ENCODE measurements at places on chromosomes 6 and 20.
A peak's percentile ranks its signal among the peaks of the same experiment; 100 is the strongest.

GRCh38 chr6:134094441-134094840 is 42.0 kb upstream of the SLC2A12 start:
- no peak for DNase-seq

- DNase-seq, result no peak
Measured at GRCh38 chr6:47252633-47253032, 57.1 kb downstream of the TNFRSF21 start.

- DNase-seq, result no peak
Measured at GRCh38 chr20:34458631-34459030, 57.6 kb upstream of the DYNLRB1 start.

DNA sequence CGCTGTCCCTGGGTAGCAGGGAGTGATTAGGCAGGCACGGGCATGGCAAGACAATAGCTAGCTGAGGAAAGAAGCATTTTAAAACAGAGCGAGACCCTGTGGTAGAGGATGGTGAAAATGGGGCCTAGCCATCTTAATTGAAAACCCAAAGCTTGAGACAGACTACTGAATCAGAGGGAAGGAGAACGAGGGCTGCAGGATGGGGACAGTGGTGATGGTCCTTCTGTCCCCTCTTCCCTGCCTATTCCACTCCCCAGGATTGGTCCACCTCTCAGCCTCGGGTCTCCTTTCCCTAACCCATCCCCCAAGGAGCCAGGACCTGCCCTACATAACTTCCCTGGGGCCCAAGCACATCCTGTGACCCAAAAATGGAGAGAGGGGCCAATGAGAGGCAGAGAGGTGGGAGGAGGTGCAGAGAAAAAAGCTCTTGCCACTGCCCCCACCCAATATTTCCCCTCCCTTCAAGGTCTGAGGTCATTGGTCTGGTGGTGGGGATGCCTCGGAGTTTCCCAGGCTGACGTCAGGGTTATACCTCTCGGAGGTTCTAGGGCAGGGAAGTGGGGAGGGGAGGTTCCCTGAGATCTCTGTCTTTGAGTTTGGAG is 884 bp upstream of the CUTA start:
- DNase-seq, result no peak

DNA sequence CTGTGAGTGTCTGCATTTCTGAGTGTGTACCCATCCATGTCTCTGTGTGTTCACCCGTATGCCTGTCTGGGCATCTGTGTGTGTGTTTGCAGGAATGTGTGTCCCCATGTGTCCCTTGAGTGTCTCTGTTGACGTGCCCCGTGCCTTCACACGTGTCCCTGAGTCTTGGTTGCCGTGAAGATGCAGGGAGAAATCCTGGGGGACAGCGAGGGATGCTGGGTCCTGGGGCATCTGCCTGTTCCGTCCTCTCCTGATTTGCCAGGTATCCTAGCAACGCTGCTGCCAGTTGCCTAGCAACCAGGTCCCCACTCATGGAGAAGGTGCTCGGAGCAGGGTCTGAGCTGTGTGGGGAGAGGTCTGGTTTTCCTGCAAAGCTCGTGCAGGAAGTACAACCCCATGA is 6.0 kb upstream of the LKAAEAR1 start:
- DNase-seq, result no peak

- no peak for DNase-seq
Measured at GRCh38 chr20:62347445-62347844, 19.7 kb downstream of the LAMA5 start.

GRCh38 chr6:89145091-89145955 is 532 bp upstream of the PM20D2 start:
- DNase-seq, result peak; percentile 8

DNA sequence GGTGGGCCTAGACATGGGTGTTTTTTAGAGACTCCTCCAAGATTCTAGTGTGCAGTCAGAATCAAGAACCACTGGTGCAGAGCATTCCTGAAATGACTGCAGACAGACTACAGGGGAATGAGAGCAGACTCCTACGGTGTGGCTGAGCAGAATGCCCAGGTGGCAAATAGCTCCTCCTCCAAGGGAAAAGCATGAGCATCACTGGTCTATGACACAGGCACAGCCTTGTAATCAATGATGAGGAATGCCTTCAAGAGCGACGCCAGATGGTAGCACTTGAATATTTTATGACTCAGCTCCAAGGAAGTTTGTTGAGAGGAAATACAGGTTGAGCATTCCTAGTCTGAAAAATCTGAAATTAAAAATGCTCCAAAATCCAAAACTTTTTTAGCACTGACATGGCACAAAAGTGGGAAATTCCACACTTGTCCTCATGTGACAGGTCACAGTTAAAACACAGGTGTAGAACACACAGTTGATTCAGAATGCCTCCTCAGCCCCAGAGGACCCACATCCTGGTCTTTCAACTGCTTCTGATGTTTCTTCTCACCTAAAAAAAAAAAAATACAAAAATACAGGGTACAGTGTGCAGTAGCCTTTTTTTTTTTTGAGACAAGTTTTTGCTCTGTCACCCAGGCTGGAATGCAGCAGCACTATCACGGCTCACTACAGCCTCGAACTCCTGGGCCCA is 10.6 kb upstream of the FAM8A1 start:
- no peak for DNase-seq

- DNase-seq, result no peak
Measured at GRCh38 chr20:4740774-4741431, 19.2 kb downstream of the PRND start.

GRCh38 chr6:80547827-80548226 is 441.4 kb downstream of the BCKDHB start:
- no peak for DNase-seq

DNA sequence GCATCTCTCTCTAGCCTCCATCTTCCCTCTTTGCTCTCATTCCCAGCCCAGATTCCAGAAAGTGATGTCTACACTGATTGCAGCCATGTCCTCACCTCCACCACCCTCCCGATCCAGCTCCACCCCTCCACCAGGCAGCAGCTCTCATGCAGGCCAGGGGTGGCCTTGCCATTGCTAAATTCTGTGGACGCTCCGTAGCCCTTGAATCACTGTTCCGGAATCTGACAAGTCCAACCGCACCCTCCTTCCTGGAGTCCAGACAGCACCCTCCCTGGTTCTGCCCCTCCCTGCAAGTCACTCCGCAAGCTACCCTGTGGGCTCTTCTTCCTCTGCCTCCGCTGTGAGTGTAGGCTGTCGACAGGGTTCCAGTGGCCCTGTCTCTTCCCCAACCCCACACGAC is 26.2 kb downstream of the TNXB start:
- no peak for DNase-seq

DNA sequence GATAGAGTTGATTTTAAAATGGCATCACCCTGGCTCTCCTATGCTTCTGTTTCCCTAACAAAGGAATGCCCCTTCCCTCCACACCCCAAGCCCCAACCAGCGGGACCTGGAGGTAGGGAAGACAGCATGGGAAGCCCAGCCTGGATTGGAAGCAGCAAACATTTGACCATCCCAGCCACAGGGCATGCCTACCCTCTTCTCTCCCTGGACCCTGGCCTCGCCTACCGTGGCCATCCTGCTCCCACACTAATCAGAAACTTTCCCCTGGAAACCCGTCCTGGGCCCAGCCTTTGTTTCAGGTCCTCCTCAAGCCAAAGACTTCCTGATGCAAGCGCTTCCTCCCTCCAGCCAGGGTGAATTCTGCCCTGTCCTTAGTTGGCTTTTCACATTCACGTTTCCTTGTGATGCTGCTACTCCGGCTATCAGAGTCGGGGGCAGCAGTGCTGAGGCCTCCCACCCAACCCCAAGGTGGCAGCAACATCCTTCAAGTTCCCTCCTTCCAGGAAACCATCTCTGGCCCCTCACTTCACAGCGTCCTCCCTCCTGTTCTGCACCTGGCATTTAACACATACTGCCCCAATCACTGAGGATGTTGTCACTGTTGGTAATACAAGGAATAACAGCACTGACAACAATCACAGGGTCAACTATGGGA is 18.2 kb upstream of the ANGPT4 start:
- no peak for DNase-seq

DNA sequence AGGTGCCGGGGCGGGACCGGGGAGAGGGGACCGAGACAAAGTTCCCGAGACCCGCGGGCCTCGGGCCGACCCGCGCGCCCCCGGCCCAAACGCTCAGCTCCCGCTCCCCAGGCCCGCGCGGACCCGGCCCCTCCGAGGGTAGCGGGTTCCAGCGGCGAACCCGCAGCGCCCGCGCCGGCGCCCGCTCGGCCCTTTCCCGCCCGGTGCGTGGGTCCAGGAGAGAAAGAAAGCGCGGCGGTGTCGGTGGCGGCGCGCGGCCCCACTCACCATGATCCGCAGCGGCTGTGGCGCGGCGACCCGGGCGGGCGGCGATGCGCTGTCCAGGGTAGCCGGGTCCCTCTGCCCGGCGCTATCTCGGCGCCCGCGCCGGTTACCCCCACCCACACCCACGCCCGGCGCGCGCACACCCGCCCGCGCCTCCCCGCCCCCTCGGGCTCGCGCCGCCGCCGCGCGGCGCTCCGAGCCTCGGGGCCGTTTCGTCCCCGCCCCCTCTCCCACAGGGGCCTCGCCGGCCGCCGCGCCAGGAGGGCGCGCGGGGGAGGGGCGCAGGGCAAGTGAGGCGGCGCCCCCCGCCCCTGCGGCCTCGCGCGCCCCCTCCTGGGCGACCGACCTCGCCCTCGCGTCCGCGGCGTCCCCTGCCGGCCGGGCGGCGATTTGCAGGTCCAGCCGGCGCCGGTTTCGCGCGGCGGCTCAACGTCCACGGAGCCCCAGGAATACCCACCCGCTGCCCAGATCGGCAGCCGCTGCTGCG is at the start of gene ELOVL2:
Gene ELOVL2, minus strand, starts transcription at position 345 of the 751 bp plus-strand sequence. Its CDS starts 75 bp downstream, at position 270.
- DNase-seq, result no peak

DNA sequence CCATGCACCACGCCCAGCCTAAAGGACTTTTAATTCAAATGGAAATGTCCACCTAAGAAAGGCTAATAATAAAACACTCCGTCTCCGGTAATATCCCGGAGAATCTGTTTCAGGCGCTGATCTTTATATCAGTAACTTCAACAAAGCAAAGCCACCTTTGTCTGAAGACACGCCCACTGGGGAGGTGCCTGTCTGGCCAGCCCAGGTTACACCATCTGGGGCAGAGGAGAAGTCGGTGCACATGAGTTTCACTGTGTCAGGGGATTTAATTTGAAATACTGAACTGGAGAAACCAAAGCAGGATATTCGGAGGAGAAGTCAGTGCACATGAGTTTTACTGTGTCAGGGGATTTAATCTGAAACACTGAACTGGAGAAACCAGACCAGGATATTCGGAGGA is 9.4 kb downstream of the SERPINB6 start:
- no peak for DNase-seq

GRCh38 chr6:157266274-157267101 is 56.8 kb downstream of the TMEM242 start:
- DNase-seq, result no peak

DNA sequence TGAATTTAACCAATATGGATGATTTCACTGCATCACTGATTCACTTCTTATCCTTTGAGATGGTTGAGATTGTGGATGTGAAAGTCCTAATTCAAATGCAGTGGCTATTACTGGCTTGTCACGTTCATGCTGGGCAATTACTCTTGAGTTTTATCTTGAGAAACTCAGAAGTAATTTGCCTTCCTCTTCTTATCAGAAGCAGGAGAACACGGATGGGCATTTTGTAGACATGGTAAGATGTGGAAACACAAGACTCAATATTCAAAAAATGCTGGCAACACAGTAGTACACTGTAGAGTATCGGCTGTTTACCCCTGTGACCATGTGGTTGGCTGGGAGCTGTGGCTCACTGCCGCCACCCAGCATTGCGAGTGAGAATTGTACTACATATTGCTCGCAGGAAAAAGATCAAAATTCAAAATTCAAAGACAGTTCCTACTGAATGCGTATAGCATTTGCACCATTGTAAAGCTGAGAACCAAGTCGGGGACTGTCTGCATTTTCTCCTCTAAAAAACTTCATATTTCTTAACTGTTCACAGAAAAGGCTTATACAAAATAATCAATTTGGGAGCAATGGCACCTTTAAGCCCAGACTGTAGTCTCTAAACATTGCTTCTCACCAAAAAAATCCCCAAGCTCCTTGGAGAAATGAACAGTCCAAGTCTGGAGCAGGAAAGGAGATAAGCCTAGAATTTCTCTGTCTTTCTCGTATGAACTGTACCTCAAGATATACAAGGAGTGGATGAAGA is 61.9 kb upstream of the ELOVL5 start:
- DNase-seq, result peak; percentile 7

DNA sequence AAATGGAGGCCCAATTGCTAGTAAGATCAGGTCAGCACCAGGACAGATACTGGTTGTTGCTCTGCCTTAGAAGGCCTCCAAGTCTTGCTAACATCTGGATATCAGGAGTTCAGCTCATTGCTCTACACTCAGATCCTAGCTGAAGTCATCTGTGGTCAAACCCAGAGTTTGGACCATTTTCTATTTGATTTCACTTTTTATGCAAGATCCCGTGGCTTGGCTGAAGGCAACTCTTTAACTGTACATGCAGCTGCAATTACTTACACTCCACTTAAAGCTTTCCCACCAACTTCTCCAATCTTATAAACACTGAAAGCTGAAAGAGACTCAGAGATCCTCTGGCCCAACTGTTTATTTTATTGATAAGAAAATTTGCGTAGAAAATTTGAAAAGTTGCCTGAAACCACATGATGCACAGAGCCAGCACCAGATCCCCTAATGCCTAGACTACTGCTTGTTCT is 2.7 kb downstream of the SLC17A2 start:
- DNase-seq, result no peak

DNA sequence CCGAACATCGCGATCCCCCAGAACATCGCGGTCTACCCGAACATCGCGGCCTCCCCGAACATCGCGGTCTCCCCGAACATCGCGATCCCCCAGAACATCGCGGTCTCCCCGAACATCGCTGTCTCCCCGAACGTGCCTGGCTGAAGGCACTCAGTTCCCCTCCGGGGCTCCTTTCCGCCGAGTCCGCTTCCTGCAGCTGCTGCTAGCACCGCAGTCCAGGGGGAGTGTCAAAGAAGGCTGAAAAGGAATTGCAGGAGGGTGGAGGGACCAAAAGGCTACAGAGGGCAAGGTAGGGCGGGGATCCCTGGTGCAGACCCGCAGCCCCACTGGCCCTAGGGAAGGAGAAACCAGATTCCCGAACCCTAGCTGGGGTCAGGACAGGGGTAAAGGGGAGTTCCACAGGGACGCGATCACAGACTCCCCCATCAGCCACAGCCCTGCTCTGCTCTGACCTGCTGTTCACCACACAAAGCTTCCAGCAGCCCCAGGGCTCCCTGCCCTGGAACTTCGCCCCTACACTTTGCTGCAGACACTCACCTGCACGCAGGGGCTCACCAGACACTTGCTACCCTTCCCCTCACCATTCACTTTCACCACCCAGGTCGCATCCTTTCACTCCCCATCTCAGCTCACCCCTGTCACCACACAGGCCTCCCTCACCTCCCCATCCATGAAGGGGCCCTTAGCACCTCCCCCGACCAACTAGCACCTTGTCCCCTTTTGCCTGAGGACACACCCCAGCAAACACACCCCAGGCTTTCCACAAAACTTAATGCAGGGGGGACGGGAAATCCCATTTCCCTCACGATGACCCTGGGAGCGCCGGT is 1.7 kb downstream of the ULBP1 start:
- DNase-seq, result no peak

GRCh38 chr6:37083243-37084138 is 78.0 kb downstream of the FGD2 start:
- no peak for DNase-seq

- no peak for DNase-seq
Measured at GRCh38 chr20:53763707-53764414, 170.2 kb upstream of the ZNF217 start.

- DNase-seq, result no peak
Measured at GRCh38 chr20:63691711-63692435, 4.6 kb upstream of the TNFRSF6B start.

All from stimulated activated CD8-positive, alpha-beta memory T cell treated with anti-CD3 and anti-CD28 coated beads, Interleukin-15, amount 100 ng/mL, for 48 hours (primary cell).